ENCODE measurements at places on chromosomes 1 and 21. TPM values are rescaled to one million over a fixed set of nuclear protein-coding genes. Genes with fewer than 3 reads are reported as not detected.

DIPK1A gene
- 10.5 TPM for total RNA-seq

HIVEP3 gene
- total RNA-seq = 11.0 TPM

DNA sequence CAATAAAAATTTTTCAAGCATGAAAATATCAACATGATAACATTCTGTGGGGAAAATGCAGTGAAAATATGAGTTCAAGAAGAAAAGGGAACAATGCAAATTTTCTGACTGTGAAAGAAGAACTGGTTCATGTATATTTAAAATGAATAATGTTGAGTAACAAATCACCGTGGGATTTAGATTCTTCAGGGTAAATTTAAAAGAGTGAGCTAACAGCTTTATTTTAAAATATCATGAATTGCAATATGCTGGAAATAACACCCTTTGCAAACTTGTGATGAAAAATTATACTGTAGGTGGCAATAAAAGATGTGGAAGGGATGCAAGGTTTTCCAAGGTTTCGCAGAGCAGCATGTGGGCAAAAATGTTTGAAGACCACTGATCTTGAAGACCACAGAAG lies 13.2 kb upstream of the SSX2IP start:
- no peak for DNase-seq
- H3K27me3 ChIP-seq = no peaks in the 10 kb centered on the region
- H3K4me3 ChIP-seq = no peak overlapping the region

DNA sequence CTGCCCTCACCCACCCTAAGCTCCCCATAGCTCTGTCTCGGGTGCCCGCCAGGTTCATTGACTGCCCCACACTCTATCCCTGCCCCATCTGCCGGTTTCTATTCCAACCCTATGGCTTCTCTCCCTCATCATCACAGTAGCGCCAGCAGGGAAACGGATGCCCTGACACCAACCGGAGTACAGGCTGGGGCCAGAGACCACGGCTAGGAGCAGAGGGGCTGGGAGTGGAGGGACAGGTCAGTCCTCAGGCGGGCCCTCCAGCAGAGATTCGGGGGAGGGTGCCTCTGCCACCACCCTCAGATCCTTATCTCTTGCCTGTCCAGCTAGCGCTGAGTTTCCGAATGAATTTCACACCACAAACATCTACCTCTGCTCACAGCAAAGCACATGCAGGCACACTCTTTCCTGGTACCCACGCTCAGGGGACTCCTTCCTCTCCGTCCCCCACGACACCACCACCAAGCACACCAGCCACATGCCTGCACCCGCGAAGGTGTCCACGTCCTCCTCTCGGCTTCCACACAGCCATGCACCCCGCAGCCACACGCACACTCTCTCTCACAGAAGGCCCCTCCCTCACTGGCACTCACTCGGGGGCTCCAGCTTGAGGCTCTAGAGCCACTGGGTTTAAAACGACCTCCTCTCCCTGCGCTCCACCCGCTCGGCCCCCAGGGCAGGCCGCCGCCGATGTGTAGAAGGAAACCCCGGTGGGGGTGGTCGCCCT lies 7.2 kb downstream of the TAL1 start:
- no peak overlapping the region for H3K27ac ChIP-seq
- no peaks in the 10 kb centered on the region for H3K36me3 ChIP-seq
- no peak for DNase-seq
- H3K4me1 ChIP-seq = no peaks in the 10 kb centered on the region
- no peak overlapping the region for H3K4me3 ChIP-seq

DNA sequence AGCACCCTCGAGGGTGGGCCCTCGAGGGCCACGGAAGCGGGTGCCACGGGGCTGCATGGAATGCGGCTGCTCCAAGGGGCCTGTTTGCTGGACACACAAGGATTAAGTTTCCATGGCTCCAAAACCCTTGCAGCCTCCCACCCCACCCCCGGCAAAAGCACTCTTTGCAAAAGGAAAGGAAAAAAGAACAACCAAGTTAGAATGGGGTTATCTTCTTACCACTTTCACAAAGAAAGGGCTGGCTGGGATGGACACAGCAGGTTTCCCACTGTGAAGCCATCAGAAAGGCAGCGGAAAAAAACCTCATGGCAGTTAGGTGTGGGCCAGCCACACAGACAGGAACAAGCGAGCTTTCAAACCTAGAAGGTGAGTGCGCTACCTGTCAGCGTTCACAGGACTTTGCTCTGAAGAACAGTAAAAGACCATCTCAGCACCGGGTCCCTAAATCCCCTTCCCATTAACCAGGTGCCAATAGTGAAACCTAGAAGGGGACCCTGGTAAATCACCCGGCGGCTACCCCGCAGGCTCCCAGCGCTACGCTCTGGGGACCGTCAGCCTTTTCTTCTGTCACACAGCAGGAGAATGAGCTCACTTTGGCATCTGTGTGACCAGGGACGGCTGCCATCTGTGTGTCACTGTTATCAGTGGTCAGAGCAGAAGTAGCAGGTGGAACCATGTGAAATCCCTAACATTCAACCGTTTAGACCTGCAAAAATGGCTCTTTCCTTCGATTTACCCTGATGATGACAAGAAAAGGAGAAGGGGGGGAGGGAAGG lies 93.0 kb downstream of the SIM2 start:
- H3K4me3 ChIP-seq = no peak overlapping the region
- no peaks in the 10 kb centered on the region for H3K36me3 ChIP-seq
- H3K27ac ChIP-seq = no peak overlapping the region
- no peak for DNase-seq

CCDC24 gene
- total RNA-seq = 47.9 TPM

TEDDM1 gene
- not detected for total RNA-seq

DNA sequence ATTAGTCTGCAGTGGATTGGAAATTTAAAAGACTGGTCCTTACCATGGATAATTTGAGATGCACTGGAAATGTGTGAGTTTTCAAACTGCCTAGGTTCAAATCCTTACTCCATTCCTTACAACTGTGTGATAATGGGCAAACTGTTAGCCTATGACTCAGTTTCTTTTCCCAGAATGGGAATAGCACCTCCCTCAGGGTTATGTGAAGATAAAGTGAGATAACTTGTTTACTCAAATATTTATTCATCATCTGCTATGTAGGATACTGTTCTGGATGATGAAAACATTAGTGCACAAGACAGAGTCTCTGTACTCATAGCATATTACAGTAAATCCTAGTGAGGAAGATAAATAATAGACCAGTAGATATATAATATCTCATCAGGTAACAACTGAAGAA lies 28.6 kb downstream of the LRIG2 start:
- H3K4me1 ChIP-seq = peaks cover 23% of the 10 kb centered on the region
- H3K27me3 ChIP-seq = no peaks in the 10 kb centered on the region
- H3K27ac ChIP-seq = peak overlapping the region; percentile 5
- no peak overlapping the region for H3K4me3 ChIP-seq
- H3K36me3 ChIP-seq = peaks cover 74% of the 10 kb centered on the region

GRCh38 chr1:54107131-54107530 lies 45.7 kb downstream of the CDCP2 start:
- H3K36me3 ChIP-seq = no peaks in the 10 kb centered on the region
- H3K4me3 ChIP-seq = no peak overlapping the region
- DNase-seq = no peak
- H3K4me1 ChIP-seq = no peaks in the 10 kb centered on the region
- no peak overlapping the region for H3K27ac ChIP-seq

DNA sequence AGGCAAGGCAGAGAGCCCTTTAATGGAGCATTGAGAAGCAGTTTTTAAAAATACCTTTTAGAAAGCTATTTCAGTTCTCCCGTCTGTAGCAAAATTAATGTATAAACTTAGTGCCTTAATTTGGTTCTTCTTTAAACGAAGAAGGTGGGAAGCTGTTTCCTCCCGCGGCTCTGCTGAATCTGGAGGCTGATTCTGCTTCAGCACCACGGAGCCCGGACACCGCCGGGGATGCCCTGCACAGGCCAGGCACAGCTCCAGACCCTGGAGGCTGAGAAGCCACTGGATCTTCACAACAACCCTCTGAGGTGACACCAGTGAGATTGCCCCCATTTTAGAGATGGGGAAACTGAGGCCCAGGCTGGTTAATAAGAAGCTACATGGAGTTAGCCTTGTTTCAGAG lies 175.8 kb upstream of the VAMP3 start:
- DNase-seq = no peak
- H3K27me3 ChIP-seq = peaks cover 51% of the 10 kb centered on the region
- no peak overlapping the region for H3K27ac ChIP-seq
- H3K4me3 ChIP-seq = no peak overlapping the region
- H3K36me3 ChIP-seq = no peaks in the 10 kb centered on the region

GRCh38 chr1:226064816-226065248 lies 2.3 kb downstream of the H3-3A start:
- DNase-seq = peak; percentile 43
- peaks cover 23% of the 10 kb centered on the region for H3K4me1 ChIP-seq
- no peaks in the 10 kb centered on the region for H3K27me3 ChIP-seq
- peaks cover 41% of the 10 kb centered on the region for H3K36me3 ChIP-seq
- H3K27ac ChIP-seq = peak overlapping the region; percentile 94
- H3K4me3 ChIP-seq = peak overlapping the region; percentile 95

DNA sequence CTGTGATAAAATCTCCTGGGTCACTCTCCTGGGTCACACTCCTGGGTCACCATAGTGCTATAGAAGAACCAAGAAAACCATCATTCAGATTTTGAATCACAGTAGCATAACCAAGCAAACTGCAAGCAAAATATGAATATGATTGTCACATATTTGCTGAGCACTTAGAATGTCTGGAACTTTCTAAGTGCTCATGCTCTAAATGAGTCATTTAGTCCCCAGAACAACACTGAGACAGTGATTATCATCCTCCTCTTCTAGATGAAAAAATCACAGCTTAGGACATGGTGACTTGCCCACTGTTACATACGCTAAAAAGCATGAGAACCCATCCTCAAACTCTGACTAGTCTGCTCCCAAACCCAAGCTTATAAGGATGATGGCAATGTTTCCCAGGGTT lies 39.5 kb upstream of the DDAH1 start:
- H3K4me1 ChIP-seq = no peaks in the 10 kb centered on the region
- no peak for DNase-seq
- H3K4me3 ChIP-seq = no peak overlapping the region
- H3K27ac ChIP-seq = no peak overlapping the region
- H3K36me3 ChIP-seq = no peaks in the 10 kb centered on the region
- no peaks in the 10 kb centered on the region for H3K27me3 ChIP-seq

S1PR1 gene
- total RNA-seq = 0.15 TPM

E2F2 gene
- 9.0 TPM for total RNA-seq

TSTD1 gene
- 70.8 TPM for total RNA-seq

DNA sequence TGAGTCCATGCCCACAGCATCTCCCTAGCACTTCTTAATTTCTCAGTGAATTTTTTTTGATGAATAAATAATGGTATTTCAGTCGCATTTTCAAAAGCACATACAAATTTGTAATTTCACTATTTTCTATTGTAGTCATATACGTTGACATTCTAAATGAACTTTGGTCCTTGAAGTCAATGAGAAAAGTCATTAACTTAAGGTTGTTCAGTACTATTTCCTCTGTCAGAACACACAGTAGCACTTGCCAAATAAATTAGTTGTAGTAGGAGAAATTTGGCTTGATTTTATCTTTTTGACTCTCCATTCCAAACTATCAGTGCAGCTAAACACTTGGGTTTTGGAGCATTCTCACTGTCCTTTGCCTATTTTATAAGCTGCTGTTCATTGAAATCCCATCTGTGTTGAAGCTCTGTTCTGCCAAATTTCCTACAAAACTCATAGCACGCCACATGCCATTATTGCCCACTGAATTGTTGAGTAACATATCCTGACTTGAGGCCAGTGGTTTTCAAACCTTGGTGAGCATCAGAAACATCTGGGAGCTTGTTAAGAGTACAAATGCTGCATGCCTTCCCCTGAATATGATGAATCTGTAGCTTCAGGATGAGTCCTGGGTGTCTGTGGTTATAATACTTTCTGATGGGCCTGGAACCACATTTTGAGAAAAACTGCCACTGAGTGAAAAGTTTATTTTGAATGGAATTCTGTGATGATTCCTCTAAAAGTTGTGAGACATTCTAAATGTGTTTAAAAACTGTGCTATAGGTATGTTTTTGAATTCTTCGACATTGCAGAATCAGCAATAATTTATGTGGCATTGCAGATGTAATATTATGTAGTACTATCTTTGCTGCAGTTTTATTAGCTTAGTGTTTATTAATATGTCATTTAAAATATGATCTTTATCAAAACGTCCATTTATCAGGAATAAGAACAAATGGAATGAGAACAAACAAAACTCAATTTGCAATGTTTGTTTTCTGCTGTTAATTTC lies 78.9 kb downstream of the DNM3 start:
- no peaks in the 10 kb centered on the region for H3K36me3 ChIP-seq
- no peak for DNase-seq
- no peaks in the 10 kb centered on the region for H3K27me3 ChIP-seq
- H3K27ac ChIP-seq = no peak overlapping the region
- H3K4me1 ChIP-seq = no peaks in the 10 kb centered on the region

GRCh38 chr21:35969281-35969680 lies 91.0 kb downstream of the SETD4 start:
- no peak overlapping the region for H3K27ac ChIP-seq
- H3K36me3 ChIP-seq = no peaks in the 10 kb centered on the region
- DNase-seq = no peak
- H3K4me3 ChIP-seq = no peak overlapping the region
- H3K4me1 ChIP-seq = no peaks in the 10 kb centered on the region
- no peaks in the 10 kb centered on the region for H3K27me3 ChIP-seq

FCAMR gene
- total RNA-seq = not detected

ZFYVE9 gene
- total RNA-seq = 20.0 TPM

- H3K36me3 ChIP-seq = no peaks in the 10 kb centered on the region
- DNase-seq = no peak
- peaks cover 6% of the 10 kb centered on the region for H3K4me1 ChIP-seq
- H3K27ac ChIP-seq = no peak overlapping the region
Observed at GRCh38 chr1:154145986-154146385, 8.9 kb downstream of the NUP210L start.

SMCP gene
- total RNA-seq = not detected

DNA sequence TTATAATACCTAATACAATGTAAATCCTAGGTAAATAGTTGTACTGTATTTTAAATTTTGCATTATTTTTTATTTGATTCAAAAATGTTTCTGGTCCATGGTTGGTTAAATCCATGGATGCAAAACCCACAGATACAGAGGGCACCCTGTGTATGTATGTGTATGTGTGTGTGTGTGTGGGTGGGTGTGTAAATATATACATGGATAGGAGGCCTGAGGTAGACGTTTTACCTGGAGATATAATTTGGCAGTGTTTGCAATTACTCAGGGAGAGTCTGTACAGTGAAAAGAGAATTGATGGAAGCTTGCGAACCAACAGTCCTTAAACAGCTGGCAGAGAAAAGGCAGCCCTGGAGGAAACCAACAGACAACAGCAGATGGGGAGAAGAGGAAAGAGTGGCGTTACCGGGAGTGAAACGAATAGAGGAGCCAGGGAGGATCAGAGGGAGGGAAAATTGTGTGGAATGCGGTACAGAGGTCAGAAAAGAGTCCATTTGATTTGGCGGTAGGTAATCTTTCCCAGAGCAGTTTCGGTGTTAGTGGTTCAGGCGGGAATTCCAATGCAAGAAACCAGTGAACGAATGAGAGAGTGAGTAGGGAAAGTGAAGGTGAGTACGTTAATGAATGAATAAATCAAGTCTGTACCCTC lies 47.9 kb upstream of the NBL1 start:
- DNase-seq = no peak
- H3K36me3 ChIP-seq = no peaks in the 10 kb centered on the region
- no peaks in the 10 kb centered on the region for H3K27me3 ChIP-seq
- H3K27ac ChIP-seq = peak overlapping the region; percentile 84
- H3K4me3 ChIP-seq = peak overlapping the region; percentile 74

OR10Z1 gene
- not detected for total RNA-seq

- H3K27ac ChIP-seq = no peak within 1 kb of the TSS
- DNase-seq = no peak
- H3K4me3 ChIP-seq = no peak within 1 kb of the TSS
- no peaks in the 10 kb centered on the region for H3K36me3 ChIP-seq
Observed at GRCh38 chr1:26021647-26022403, at the start of gene EXTL1. Gene EXTL1, plus strand, starts transcription at chr1:26021775. Its CDS starts 872 bp downstream, at chr1:26022647.
